ENCODE measurements at places on chromosomes 5 and 9. TPM values are rescaled to one million over a fixed set of nuclear protein-coding genes. Genes with fewer than 3 reads are reported as not detected.

- no peak for DNase-seq
Measured at GRCh38 chr5:62494772-62495171, 82.2 kb downstream of the IPO11 start.

MZB1 gene
- 0.09 TPM for polyA plus RNA-seq

NXNL2 gene
- 0.92 TPM for polyA plus RNA-seq

DNA sequence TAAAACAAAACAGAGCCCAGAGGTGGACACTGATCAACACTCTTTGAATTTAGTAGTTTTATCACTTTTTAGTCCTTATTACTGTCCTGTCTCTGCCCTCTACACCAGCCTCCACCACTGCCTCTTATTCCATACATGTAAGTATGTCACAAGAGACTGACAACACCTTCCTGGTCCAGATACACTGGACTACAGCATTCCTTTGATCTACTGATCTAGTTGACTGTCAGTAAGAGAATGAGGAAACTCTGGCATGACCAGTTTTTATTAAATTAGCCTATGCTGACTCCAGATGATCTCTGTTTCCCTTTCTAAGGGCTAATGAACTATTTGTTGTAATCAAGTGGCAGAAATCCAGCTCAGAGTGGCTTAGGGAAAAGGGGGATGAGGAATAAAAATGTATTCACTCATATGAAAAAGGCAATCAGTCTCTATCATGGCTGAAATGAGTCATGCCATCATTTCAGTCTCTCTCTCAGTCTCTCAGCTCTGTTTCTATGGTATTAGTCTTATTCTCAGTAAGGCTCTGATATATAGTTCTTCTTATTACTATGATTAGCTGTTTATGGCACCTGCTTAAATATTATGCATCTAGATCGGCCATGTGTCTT is 5.5 kb downstream of the ARHGEF37 start:
- DNase-seq = no peak

DNA sequence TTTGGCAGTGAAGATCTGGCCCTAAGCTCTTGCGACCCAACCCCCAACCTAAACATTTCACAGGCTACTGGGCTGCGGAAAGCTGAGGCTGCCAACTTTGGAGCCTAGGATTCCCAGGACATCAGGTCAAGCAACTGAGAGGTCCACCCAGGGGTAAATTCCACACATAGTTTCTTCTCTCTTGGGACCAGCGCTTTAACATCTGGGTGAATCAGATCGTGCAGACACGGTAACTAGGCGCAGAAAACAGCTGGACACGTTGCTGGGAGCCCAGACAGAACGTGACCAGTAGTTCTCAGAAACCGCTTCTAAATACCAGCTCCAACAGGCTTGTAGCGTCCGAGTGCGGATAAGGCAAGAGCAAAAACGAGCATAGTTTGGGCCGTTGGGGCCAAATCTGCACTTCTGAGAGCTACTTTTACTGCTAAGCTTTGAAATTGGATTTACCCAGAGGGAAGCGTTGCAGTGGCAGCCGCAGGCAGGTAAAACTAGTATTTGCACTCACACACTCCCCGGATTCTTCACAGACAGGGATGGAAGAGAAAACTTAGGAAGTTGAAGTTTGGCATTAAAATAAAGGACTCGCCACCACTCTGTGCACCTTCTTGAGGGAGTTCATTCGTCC is 11.8 kb downstream of the ITGA1 start:
- DNase-seq = peak; percentile 28

DNA sequence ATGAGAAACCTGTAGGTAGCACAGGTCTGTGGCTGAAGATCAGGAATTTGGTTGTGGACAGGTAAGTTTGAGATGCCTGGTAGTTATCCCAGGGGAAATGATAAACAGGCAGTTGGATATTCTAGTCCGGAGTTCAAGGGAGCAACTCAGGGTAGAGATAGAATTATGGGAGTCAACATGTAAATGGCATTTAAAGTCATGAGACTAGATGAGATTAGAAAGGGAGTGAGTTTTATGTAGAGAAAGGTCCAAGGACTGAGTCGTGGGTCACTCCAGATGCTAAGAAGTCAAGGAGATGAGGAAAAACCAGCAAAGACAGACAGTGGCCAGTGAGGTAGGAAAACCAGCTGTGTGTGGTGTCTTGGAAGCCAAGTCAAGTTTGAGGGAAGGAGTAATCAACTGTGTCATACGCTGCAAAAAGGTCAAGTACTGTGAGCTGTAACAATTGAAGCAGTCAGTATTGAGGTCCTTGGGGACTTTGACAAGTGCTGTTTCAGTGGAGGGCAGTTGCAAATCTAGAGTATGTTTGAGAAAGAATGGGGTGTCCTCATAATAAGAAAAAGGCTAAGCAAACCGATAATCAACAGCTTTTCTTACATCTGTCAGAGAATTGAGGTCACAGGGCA is 18.2 kb downstream of the GNPDA1 start:
- no peak for DNase-seq

SLC6A3 gene
- polyA plus RNA-seq = 0.05 TPM

DNA sequence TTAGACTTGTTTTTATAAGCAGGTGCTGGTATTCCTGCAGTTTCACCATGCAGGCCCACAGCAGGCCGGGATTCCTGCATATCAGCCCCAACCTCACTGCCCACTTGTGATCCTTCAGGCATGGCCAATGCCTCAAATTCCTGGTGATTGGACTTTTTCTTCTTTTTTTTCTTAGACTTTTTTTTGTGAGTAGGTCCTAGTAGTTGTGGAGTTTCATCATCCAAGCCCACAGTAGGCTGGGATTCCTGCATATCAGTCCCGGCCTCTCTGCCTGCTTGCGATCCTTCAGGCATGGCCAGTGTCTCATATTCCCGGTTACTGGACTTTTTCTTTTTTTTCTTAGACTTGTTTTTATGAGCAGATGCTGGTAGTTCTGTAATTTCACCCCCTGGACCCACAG is 4.8 kb downstream of the TTF1 start:
- no peak for DNase-seq

DNA sequence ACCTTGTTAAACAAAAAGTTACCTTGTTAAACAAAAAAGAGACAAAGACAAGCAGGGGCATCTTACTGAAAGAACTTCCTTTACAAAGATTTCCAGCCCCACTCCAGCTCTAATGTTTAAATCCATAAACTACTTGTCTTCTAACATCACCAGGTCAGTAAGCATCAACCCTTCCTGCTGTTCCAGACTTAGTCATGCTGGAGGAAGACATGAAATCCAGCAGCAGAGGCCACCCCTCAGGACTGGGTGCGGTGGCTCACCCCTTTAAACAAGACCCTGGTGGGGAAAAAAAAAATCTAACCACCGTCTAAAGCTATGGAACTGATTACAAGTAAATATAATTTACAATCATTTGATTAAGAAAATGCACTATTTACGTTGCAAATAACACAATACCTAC is 9.1 kb downstream of the PDCL start:
- no peak for DNase-seq

RNF20 gene
- polyA plus RNA-seq = 31.8 TPM

ANGPTL2 gene
- polyA plus RNA-seq = not detected

IFNA14 gene
- polyA plus RNA-seq = not detected

Measured in A549 (cell line).